ENCODE measurements at places on chromosomes 12 and 14. TPM values are rescaled to one million over a fixed set of nuclear protein-coding genes. Genes with fewer than 3 reads are reported as not detected.
A peak's percentile ranks its signal among the peaks of the same experiment; 100 is the strongest.

DNA sequence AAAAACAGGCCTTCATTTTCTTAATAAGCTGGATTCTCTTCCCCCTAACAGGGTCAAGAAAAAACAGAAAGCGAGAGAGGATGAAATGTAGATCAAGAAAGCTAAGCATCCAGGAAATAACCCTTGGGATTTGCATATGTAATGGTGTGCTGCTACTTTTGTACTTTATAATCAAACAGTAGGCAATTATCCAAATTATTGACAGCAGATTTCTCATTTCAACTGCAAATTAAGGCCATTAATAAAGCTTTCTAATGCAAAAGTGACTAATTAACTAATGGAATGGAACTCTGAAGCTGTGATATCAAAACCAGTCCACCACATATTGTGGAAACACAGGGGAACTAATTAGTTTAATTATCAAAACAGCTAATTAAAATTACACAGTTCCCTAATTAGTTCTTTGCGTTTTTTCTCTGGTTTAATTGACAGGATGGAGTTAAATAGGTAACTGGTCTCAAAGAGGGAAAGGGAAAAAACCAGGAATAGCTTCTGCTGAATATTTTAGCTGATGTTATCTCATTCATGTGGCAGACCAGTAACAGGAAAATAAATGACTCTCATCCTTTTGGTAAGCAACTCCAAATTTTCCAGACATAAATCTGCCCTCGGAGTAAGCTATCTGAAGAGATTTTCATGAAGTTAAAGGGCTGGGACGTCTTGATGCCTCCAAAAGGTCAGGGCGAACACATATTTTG, 182.7 kb upstream of the LMO3 start:
- no peak for DNase-seq

DNA sequence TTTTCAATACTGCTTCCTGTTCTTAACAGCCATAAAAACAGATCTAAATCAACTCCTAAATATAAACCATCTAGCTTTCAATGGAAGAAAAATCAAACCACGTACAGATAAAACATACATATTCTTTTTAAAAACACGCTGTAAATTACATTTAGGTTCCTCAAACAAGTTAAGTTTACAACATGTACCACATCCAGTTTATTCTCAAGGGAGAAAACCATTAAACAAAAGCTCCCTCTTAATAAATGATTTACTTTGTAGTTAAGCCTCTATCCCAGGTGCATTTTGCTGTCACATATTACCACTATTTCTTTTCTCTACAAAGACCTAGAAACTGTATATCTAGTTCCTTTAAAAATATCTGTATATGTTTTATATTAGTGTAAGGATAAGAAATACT, 3.1 kb downstream of the NUMB start:
- DNase-seq: peak; percentile 52

DNA sequence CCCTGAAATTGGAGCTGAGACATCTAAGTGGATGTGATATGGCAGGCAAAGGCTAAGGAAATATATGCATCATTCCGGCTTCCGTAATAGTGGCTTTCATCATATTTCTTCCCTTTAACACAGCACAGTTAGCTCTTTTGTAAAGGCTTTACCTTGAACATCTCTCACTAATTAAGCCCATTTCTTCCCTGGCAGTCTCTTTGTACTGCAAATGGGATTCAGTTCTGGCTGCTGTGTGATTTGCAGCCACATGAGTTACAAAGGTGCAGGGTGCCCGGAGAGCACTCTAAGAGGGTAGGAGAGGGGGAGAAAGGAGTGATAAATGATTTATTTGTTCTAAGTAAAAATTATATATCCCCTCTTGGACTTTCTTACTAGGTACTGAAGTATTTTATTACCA, 232.1 kb upstream of the CCDC196 start:
- DNase-seq: no peak

TPPP2 gene
- not detected for total RNA-seq

DNA sequence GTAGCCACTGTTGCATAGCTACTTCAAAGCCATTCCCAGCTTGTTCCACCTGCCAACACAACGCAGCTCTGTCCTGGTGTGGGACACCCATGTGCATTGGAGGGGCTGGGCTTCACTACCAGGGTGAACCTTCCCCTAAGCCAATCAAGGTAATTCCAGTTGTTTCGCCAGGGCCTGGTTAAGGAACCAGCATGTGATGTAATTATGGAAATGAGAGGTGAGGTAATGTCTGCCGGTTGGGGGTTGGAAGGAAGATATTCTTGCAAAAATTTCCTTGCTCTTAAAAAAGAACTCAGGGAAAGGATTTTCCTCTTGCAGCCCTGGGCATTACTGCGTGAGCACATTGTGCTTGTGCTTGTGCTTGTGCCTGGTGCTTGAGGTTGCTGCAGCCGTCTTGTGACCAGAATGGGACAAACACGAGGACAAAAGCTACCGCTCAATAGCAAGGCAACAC, 14.9 kb downstream of the TUBA1C start:
- peak; percentile 69 for DNase-seq

TROAP gene
- 6.6 TPM for total RNA-seq

GRCh38 chr14:102796661-102797190, 19.5 kb downstream of the TRAF3 start:
- DNase-seq: no peak

DNA sequence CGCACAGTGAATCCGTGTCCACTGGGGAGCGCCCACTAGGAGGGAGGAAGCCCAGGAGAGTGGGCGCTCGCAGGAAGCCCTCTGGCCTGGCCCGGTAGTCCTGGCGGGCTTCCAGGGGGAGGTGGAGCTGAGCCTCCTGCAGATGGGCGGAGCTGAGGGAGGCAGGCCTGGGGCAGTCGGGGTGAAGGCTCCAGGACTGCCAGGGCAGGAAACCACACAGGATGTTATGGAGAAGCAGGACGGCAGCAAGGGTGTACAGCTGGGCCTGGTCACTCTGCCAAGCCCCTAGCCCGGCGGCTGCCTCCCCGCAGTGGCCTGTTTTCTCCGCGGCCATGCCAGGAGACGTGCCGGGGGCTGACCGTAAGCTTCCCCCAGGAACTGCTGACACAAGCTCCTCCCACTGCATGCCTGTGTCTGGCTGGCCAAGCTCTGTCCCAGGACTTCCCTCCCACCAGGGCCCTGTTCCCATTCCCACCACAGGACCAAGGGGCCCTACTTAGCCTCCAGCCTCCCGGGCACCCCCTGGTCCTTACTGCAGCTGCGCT, 143.4 kb upstream of the C14orf180 start:
- DNase-seq: peak; percentile 20

FGD4 gene
- total RNA-seq: 30.6 TPM

- no peak for DNase-seq
Observed at GRCh38 chr12:14314801-14315200, 50.7 kb upstream of the ATF7IP start.

PLEKHG7 gene
- 0.17 TPM for total RNA-seq

DNA sequence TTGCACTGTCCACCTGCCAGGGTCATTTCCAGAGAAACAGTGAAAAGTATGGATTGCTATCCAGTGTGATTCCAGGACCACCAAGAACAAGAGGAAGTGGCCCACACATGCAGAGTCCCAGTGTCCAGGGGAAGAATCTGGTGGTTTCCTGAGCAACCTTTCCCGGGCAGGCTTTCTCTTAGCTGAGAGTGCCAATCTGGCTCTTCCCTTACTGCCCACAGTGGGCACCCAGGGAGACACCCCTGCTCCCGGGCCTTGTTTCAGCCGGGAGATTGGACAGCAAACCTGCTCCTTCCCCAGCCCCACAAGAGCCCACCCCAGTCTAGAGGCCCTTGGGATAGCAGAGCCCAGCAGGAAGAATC, 62.1 kb downstream of the VWF start:
- DNase-seq: no peak

HOXC9 gene
- 6.5 TPM for total RNA-seq

DNA sequence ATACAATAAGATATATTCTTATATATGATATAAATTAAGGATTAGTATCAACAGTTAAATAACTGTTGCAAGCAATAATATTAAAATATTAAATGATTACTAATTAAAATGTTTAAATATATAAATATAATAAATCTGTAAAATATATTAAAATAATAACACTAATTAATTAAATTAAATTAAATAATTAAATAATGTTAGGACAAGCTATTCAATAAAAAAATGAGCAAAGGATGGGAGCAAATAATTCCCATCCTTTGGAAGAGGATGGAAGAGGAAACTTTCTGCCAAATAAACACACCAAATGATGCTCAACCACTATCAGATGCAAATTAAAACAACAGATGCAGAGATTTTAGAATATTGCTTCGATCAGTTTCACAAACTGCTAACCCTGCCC, 39.4 kb upstream of the BMP4 start:
- DNase-seq: no peak

DNA sequence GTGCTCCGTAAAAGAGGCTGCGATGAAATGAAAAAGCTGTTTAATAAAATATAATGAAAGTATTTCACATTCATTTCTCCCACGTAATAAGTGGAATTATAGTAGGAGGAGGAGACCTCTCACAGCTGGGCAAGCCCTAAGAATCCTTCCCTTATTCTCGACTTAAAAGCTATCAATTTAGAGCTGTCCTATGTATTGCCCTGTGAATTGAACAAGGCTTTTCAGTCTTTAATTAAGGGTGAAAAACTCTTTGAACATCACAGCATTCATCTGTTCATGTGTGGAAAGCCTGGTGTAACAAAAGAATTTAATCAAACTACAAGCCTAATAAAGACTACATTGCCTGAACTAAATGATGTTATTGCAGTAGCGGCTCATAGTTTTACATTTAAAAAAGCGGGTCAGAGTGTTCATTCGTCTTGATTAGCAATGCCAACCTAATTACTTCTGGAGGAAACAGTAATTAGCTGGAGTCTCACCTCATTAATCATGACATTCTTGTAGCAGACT, 142.0 kb downstream of the ETNK1 start:
- DNase-seq: no peak

DNA sequence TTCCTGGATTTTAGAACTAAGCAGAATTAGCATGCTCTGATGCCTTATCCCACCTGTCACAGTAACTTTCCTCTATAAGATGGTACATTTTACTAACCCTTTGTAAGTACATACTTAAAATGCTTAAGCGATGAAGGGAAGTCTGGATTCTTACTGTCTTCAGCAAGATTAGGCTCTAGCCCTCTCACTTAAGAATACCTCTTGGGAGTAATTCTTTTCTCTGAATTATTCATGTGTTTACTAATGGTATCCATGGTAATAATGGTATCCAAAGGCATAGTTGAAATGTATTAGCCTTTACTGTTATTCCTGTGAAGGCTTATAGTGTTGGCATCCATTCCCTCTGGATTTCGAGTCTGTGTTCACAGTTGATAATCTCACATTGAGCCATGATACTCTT, 176.9 kb downstream of the MON2 start:
- no peak for DNase-seq

DNA sequence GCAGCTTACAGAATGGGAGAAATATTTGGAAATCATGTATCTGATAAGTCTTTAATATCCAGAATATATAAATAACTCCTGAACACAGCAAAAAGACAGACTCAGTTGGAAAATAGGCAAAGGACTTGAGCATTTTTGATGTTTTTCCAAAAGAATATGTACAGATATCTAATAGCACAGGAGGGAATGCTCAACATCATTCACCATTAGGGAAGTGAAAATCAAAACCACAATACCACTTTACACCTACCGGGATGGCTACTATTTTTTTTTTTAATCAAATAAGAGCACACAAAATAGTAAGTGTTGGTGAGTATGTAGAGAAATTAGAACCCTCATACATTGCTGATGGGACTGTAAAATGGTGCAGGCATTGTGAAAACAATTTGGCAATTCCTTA, 75.6 kb downstream of the ANO6 start:
- no peak for DNase-seq

SIX1 gene
- 7.6 TPM for total RNA-seq

DNA sequence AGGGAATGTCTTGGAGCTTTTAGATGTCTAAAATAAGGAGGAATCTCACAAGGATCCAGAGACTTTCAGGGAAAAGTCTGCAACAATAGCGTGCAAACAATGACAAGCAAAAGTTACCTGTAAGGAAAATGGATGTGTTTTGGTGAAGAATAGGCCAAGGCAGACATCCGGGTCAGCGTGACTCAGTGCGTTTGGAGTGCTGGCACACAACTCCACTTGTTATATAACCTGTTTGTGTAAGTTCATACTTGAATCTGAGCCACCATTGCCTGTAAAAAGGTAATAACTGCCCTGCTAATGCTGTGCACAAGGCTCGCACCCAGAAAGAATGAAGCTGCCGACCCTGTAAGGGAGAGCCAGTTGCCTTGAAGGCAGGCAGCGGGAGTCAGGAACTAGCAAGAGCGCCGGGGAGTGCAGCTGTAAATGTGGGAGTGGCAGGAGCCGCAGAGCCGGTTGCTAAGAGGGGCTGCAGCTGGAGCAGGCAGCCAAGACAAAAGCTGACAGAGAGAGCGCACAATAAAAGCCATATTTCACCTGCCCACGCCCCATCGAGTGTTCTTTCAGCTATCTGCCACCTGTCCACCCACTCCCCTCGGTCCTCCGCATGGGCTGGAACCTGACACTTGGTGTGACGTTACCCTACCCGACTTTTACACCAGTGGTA, 638.5 kb upstream of the MIS18BP1 start:
- DNase-seq: peak; percentile 72

MORN3 gene
- 3.1 TPM for total RNA-seq

ATP5F1B gene
- total RNA-seq: 598 TPM

DNA sequence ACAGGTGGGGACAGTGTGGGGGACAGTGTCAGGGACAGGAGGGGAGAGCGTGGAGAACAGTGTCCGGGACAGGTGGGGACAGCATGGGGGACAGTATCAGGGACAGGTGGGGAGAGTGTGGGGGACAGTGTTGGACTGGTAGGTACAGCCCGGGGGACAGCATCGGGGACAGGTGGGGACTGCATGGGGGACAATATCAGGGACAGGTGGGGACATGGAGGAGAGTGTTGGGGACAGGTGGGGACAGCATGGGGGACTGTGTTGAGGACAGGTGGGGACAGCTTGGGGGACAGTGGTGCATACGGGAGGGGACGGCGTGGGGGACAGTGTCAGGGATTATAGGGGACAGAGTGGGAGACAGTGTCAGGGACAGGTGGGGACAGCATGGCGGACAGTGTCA, 212.3 kb downstream of the TMEM121 start:
- no peak for DNase-seq

DNA sequence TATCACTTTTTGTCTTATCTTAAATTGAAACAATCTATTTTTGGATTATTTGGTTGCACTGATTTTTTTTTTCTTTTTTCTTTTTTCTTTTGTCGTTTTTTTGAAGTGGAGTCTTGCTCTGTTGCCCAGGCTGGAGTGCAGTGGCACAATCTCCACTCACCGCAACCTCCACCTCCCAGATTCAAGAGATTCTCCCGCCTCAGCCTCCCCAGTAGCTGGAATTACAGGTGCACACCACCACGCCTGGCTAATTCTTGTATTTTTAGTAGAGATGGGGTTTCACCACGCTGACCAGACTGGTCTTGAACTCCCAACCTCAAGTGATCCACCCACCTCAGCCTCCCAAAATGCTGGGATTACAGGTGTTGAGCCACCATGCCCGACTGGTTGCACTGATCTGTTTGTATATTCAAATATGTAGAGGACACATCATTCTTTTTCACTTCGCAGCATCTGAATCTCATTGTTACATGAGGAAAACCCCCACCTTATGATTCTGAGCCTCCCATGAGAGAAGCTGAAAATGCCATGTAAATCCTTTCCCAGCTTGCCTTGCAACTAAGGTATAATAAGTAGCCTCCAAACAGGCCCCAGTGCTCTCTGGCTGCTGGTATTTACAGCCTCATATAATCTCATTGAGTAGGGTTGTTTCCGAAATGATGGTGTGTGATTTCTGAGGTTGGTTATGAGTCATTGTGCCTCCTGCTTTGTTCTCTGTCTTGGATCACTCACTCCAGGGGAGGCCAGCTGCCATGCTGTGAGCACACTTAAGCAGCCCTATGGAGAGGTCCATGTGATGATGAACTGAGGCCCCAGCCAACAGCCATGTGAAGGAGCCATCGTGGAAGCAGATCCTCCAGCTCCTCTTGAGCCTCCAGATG, 5.2 kb upstream of the HSP90B1 start:
- DNase-seq: peak; percentile 92

Measured in renal cortical epithelial cell (primary cell).